ENCODE measurements at places on chromosomes 16 and 17. TPM values are rescaled to one million over a fixed set of nuclear protein-coding genes. Genes with fewer than 3 reads are reported as not detected.

DNA sequence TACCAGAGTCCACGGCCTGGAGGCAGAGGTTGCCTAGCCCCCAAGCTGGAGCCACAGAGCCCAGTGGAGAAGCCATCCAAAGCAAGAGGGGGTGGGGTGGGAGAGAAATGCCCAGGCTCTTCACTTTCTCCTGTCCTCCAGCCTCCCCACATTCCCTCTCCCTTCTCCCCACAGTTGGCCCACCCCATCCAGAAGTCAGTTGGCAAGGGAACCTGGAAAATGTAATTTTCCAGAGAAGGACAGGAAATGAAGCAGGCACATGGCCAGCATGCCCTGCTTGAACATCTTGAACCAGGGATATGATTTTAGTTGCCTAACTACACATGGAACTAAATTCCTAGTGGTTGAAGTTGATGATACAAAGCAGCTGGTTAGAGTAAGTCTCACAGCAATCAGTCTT lies 73.3 kb upstream of the IRX6 start:
- H3K4me1 ChIP-seq: no peaks in the 10 kb centered on the region
- H3K4me3 ChIP-seq: no peak overlapping the region
- DNase-seq: no peak
- no peak overlapping the region for H3K27ac ChIP-seq
- H3K36me3 ChIP-seq: no peaks in the 10 kb centered on the region

Gene TEKT1
- not detected for total RNA-seq

Gene ORAI3
- 13.6 TPM for total RNA-seq

DNA sequence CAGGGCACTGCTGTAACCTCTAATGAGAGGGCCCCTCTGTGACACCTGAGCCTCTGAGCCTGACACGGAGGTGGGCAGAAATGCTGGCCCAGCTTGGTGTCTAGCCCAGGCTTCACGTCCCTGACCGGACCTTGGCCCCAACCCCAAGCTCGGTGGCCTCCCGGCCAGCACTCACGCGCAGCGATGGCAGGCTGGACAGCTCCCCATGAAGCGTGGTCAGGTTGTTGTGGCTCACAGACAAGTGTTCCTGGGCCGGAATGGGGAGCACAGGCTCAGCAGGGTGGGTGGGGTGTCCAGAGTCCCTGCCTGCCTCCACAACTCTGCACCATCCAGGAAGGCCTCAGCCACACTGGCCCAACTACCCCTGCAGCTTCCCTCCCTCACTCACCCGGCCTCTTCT lies 2.2 kb downstream of the FLII start:
- peak overlapping the region; percentile 28 for H3K27ac ChIP-seq
- no peak overlapping the region for H3K4me3 ChIP-seq
- peaks cover 28% of the 10 kb centered on the region for H3K4me1 ChIP-seq
- no peaks in the 10 kb centered on the region for H3K36me3 ChIP-seq
- no peak for DNase-seq

- peaks cover 11% of the 10 kb centered on the region for H3K4me1 ChIP-seq
- peaks cover 2% of the 10 kb centered on the region for H3K36me3 ChIP-seq
- no peak for DNase-seq
- H3K27me3 ChIP-seq: peaks cover 28% of the 10 kb centered on the region
- no peak overlapping the region for H3K4me3 ChIP-seq
Measured at GRCh38 chr17:80032614-80033171, 3.0 kb downstream of the TBC1D16 start.
